ENCODE measurements at places on chromosomes 11 and 22.

DNA sequence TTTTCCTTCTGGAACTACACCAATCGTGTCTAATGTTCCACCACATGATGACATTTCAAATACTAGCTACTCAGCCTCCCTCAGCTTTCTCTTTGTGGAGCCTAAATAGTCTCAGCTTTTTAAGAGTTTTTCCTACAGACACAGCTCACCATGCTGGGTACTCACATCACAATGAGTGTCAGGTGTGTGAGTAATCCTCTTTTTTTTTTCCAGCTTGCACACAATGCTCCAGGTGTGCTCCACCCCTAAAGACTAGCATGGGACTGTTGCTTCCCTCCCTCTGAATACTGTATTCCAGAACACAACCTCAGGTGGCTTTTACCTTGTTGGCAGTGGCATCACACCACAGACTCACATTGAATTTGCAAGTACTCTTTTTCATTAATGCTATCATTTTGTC lies 11.7 kb downstream of the BTG4 start:
- no peak for DNase-seq

GRCh38 chr11:79332017-79332416 lies 108.8 kb downstream of the TENM4 start:
- DNase-seq = no peak

DNA sequence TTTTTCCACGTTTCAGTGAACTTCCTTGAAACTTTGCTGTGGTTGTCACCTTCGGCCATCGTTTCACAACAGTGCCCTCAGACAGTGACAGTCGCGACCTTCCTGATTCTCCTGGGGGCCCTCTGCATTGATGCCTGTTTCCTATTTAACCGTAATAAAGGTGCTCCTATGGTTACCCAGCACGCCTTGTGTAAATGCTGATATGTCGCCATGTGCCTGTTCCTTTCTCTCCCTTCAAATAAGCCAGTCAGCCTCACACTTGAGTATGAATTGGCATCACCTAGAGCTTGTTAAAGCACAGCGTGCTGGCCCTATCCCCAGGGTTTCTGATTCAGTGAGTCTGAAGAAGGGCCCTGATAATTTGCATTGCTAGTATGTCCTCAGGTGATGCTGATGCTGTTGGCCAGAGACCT lies 104.8 kb downstream of the MICAL2 start:
- DNase-seq = no peak

GRCh38 chr11:92329137-92329536 lies 104.5 kb downstream of the FAT3 start:
- no peak for DNase-seq

DNA sequence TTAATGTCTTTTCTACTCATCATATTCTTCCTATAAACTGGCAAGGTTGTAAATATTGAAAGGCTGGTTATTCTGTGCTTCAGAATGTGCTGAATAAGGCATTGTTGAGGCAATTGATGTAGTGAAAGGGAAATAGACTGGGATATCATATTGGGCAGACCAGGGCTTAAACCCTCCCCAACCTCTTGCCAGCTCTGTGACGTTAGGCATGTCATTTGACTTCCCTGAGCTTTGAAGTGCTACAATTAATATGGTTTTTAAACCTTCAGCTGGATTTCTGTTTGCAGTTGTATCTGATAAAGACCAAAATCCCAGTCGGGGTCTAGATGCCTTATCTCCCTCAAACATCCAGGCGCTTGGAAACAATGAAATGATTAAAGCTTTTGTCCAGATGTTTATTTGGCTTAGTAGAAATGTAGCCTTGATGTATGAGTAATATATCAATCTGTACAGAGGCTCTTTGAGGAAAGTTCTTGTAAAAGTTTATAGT lies 208.1 kb downstream of the DBX1 start:
- no peak for DNase-seq

- DNase-seq = no peak
Observed at GRCh38 chr11:8361664-8362210, 98.1 kb upstream of the LMO1 start.

DNA sequence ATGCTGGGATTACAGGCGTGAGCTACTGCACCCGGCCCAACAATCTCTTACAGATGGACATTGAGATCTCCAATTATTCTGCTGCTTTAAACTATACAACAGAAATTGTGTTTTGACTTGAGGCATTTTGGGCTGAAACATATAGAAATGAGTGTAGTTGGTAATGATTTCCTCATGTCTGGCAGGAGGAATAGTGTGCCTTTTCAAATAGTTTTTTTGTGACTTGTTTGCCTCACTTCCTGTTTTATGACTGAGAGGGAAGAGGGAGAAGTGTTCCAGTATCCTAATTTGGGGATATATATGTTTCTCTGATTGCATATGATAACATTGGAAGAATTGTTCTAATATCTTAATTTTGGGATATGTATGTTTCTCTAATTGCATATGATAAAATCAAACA lies 40.2 kb downstream of the EP300 start:
- DNase-seq = no peak

DNA sequence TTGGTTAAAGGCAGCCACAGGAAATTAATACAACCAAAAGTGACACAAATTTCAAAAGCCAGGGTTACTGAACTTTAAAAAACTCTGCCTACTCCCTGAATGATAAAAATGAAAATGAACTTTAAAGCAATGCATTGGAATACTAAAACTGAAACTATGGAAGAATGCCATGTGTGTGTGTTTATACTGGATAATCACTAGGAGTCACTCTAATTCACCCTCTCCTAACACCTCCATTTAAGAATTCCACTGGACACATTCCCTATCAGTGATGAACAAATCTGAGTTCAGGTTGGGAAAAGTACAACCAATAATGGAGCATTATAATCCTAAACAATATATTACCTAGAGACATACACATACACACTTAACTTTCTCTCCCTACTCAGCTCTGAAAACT lies 27.5 kb upstream of the PLAAT3 start:
- no peak for DNase-seq

DNA sequence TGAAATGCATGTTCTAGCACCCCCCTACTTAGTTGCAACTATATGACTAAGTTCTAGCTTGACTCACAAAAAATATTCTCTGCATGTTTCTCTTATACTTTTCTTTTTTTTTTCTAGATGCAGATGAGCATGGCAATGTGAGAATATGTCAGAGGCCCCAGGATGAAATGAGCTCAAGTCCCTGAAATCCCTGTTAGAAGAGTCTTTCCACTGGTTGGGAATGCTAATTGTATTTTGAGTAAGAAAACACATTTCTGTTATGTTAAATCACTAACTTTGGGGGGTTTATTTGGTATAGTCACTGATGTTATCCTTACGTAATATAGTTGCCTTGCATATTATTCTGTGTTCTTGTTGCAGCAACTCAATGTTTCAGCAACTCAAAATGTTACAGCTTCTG lies 306.1 kb upstream of the CCDC179 start:
- DNase-seq = no peak

DNA sequence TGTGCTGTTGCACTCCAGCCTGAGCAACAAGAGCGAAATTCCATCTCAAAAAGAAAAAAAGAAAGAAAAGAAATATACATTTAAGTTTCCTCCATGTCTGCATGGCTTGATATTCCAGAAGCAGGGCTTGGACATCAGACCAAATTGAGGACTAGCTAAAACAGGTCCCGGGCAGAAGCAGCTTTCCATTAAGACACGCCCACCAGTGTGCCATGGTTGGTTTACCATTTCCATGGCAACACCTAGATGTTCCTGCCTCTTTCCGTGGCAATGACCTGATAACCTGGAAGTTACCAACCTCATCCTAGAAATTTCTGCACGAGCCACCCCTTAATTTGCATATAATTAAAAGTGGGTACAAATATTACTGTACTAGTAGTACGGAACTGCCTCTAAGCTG lies 111.3 kb downstream of the NAT10 start:
- DNase-seq = no peak

DNA sequence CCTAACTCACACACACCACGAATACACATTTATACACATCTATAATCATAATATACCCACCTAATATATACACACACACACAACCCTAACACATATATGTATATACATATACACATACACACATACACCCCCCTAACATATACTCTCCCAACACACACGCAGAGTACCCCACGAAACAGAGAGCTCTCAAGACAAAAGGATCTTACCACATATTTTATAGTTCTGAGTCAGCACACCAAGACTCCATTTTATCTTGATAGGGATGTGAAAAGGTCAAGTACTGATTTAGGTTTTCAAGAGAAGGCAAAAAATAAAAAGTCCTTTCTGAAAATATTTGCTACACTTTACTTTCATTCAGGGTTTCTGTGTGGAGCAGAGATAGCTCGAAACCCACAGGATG lies 1207.2 kb downstream of the LRRC4C start:
- no peak for DNase-seq

- no peak for DNase-seq
Observed at GRCh38 chr11:102276783-102277182, 40.5 kb upstream of the BIRC3 start.

GRCh38 chr11:127063241-127063640 lies 62.7 kb upstream of the KIRREL3 start:
- DNase-seq = no peak

DNA sequence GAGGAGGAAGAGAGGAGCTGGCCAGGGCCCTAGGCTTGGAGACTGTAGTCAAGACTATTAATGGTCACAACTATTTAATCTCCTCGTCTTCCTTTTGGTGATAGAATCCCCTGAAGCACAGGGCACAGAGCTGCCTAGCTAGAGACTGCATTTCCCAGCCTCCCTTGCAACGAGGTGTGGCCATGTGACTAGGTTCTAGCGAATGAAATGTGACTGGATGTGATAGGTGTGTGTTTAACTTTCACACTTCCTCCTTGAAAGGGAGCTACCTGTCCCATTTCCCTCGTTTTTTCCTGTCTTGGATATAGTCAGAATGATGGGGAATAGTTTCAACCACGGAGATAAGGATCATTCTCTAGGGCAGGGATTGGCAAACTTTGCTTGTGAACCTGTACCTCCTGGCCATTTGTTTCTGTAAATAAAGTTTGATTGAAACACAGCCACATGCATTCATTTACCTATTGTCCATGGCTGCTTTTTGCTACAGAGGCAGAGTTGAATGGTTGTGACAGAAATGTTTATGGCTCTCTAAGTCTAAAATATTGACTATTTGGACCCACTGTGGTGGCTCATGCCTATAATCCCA lies 313.5 kb downstream of the MIAT start:
- no peak for DNase-seq

DNA sequence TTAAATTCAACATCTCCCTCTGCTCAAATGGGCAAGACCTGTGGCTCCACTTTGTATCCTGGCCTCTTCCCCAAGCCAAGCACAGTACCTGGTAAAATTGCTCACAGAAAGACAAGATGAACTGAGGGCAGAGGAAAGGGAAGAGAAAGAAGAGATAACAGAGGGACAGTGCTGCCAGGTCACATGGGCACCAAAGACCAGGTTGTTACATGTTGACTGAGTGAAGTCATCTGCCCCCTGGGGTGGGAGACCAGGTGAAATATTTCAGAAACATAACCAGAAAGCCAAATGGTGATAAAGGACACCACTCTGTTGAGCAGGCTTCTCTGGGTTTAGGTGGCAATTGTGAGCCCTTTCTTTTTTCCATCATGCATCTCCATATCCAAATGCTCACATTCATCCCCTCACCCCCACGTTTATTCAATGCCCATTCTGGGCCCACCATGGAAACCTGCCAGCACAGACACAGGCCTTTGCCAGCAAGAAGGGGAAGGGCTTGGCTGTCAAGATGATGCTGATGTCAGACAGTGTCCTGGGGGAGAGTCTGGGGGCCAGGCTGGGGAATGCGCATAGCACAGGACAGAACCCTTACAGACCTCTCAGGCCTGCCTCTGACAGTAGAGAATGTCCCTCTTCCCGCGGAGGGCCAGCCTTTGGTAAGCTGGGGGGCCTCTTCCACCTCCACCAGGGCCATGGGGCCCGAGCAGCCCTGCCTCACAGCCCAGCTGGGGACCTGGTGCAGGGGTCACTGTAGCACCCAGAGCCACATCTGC lies 51.6 kb downstream of the DGCR2 start:
- DNase-seq = no peak

GRCh38 chr11:65084598-65085375 lies 765 bp downstream of the ZFPL1 start:
- DNase-seq = no peak

GRCh38 chr22:49206281-49206680 lies 621.4 kb downstream of the BRD1 start:
- DNase-seq = no peak

- no peak for DNase-seq
Observed at GRCh38 chr11:933142-933851, 7.6 kb downstream of the AP2A2 start.

DNA sequence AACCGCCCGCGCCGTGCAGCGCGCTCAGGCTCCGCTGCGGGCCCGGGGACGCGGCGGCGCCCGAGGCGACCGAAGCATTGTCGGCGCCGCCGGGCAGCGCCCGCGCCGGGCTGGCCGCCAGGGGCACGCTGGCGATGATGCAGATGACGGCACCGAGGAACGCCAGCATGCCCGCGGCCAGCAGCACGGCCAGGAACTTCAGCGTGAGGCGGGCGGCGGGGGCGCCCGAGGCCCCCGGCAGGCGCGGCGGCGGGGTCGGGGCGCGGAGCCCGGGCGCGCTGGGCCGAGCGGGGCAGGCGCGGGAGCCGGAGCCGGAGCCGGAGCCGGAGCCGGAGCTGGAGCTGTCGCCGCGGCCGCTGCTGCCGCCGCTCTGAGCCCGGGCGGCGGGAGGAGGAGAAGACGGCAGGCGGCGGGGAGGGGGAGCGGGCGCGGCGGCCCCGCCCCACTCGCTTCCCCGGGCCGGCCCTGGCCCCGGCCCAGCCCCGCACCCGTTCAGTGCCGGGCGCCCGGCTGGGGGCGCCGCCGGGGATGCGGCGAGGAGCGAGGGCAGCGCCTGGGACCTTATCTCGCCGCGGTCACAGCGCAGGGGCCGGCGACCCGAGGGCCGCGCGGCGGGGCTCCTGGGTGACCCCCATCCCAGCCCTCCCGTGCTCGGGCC lies at the start of gene NPTXR:
Gene NPTXR (minus strand): TSS at position 372 of the 658 bp plus-strand sequence.
- peak; percentile 21 for DNase-seq

- DNase-seq = no peak
Observed at GRCh38 chr11:103987629-103988594, 48.5 kb upstream of the DDI1 start.

DNA sequence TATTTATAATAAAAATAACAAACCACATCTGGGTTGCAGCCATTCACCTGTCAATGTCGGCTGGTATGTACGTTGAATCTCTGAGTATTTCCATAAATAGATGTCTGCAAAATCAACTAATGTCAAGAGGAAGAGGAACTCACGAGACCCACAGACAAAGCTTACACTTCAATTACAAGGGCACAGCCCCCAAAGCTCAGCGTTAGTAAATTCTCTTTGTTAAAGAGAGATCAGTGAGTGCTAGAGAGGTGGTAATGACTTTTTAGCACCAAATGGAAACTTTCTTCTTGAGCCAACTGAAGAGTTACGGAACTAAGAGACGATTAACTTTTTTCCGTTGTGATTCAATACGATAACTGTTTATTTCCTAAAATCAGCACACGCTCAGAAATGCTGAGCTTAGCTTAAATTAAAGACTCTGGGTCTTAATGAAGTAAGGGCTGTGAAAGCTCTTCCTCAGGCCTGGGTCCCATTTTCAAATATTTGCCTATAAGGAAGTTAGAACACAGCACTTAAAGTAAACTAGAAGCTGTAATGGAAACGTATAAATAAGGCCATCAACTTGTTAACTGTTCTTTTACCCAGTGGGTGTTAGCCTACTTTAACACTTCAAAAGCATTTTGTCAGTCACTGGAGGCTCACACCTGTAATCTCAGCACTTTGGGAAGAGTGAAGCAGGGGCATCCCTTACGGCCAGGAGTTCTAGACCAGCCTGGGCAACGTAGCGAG lies 22.8 kb upstream of the TFIP11 start:
- DNase-seq = no peak

Data from CD4-positive, alpha-beta T cell treated with Interleukin-15 for 4 hours (primary cell).